ENCODE measurements at places on chromosomes 11 and 22.

GRCh38 chr11:16337421-16338213, 18.7 kb downstream of the SOX6 start:
- no peak for DNase-seq

DNA sequence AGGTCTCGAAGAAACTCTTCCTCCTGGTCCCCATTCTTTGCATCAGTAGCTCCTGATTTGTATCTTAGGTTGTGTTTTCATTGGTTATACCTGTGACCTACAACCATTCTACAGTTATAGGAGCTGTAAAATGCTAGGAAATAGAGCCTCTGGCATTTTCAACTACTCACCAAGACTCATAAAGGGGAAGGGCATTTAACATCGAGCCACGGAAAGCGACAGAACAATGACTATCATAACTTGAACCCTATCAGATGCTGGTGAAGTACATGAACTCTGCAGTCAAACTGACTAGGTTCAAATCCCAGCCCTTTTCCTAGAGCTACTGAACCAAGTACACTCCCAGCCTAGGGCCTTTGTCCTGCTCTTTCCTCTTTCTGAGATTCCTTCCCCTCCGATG, 588.0 kb downstream of the SOX6 start:
- no peak for DNase-seq

DNA sequence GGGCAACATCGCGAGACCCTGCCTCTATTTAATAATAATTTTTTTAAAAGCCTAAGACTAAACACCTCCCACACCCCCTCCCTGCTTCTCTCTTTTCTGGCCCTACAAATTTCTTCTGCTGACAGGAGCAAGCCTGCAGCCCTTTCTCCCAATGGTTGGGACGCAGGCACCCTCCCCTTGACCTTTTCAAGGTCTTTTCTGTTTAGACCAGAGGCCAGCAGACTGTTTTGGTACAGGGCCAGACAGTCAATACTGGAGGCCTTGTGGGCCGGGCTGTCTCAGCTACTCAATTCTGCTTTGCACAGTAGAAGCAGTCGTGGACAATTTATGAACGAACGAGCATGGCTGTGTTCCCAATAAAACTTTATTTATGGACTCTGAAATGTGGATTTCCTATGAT, 92.3 kb downstream of the SCN3B start:
- no peak for DNase-seq

GRCh38 chr11:109511598-109511997, 89.6 kb downstream of the C11orf87 start:
- no peak for DNase-seq

DNA sequence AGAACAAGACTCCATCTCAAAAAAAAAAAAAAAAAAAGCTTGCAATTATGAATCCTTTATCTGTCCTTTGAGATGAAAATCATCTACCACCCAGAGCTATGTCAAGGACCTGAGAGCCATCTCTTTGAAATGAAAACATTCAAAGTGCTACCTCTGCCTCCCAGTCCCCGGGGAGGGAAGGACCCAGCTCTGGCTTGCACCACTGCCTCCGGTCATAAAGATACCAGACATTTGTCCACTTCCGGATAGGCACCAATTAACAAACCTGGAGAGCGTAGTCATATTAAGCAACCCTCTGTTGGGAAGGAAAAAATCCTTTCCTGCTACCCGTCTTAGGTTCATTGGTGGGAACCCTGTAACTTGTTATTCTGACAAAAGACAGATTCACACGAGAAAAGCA, 98.6 kb downstream of the ARHGAP8 start:
- no peak for DNase-seq

GRCh38 chr11:75810637-75811390, 4.2 kb upstream of the UVRAG start:
- DNase-seq: no peak

DNA sequence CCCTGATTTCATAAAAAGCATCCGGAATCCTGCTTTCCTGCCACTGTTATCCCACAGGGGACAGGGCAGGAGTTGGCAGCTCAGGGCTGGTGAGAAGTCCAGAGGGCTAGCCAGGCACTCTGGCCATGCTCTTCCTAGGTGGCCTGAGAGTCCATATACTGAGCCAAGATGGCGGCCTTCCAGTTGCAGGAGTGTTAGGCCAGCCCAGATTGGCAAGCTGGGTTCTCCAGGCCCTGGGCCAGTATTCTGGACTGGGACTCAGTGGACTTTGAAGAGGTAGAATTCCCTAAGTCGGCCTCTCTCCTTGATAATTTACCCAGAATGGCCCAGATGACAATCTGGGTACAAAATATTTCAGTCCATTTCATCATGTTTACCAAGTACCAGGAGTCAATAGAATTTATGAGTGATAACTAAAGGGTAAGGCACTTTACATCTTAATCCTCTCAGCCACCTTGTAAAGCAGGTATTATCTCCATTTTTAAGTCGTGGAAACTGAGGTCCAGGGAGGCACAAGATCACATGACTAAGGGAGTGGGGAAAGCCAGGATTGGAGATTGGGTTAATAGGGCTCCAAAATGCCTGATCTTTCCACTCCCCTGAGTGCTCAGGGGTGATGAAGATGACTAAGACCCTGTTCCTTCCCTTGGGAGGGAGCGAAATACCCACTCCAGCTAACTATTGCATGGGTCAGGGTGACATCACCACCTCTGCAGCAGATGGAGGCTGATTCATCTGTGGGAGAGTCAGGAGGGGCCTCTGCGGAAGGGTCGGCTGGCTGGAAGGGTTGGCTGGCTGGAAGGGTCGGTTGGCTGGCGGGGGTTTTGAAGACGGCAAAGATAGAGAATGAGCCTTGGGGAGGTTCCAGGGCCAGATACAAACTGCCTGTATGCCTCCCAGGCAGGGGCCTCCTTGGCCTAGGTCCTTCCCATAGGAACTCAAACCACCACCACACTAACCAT, 1.2 kb upstream of the MICALL1 start:
- no peak for DNase-seq

DNA sequence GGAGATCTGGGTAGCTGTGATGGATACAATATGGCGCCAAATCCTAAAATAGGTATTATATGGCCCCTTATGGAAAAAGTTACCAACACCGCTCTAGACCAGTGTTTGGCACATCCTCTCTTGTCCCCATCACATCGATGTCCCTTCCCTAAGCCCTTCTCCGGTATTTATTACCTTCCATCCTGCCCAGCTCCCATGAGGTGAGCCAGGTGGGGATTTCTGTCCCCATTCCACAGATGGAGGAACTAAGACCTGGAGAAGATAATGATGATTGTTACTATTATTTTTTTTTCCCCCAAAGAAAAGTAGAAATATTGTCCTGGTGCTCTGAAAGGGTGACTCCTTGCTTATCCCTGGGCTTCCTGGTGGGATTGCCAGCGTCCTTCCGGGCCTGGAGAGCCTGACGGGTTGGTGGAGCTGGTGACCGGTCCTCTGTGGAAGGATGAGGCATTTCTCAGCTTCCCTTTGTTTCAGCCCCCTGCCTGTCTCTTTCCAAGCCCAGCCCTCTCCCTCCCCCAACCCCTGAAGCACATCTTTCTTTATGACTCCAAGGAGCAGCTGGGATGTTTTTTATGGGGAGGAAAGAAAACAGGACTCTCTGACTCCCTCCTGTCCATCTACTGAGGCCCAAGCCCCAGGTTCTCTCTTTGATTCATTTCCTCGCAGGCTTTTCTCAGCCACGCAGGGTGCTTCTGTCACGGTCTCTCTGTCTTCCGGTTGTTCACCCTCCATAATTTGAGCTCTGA, 65.4 kb downstream of the TP53I11 start:
- peak; percentile 39 for DNase-seq

- DNase-seq: peak; percentile 84
Observed at GRCh38 chr11:64675450-64676260, 47.3 kb downstream of the NRXN2 start.

- no peak for DNase-seq
Observed at GRCh38 chr11:122360875-122361274, 244.9 kb upstream of the BLID start.

GRCh38 chr11:35144806-35145205, 5.8 kb downstream of the CD44 start:
- DNase-seq: no peak

DNA sequence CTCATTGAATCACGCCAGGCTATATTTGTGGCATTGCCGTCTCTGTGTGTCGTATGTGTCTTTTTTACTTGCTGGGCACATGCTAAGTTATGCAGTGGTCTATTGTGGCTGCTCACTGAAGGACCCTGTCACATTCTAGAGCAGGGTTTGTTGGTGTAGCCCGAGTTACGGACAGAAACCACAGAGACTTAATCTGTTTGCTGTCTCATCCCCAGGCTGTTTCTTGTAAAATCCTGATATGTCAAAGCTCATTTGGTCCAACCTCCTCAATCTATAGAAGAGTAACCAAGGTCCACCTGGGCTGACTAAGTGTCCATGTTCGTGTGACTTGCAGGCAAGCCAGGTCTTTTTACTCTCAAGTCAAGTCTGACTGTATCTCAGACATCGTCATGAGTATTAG, 5.0 kb downstream of the DPF2 start:
- DNase-seq: no peak

- DNase-seq: no peak
Observed at GRCh38 chr11:1049071-1049405, 12.5 kb upstream of the MUC6 start.

DNA sequence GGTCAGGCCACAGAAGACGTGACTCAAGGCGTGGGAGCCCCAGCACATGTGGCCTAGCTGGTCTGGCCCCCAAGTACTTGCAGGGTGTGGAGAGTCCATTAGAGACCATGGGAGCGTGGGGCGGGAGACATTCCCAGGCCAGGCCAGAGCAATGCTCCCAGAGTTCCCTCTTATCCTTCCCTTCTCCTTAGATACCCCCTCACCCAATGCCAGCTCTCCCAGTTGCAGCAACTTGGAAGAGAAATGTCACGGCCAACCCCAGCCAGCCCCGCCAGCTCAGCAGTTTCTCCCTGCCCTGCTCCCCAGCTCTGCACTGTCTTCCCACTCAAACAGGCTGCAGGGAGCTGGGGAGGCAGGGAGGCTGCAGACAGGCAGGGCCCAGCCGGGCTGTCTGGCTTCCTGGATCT, 65.4 kb upstream of the TSPAN18 start:
- no peak for DNase-seq

GRCh38 chr11:100874203-100874602, 187.1 kb downstream of the ARHGAP42 start:
- no peak for DNase-seq

GRCh38 chr22:36833073-36833472, 16.2 kb upstream of the PVALB start:
- no peak for DNase-seq

DNA sequence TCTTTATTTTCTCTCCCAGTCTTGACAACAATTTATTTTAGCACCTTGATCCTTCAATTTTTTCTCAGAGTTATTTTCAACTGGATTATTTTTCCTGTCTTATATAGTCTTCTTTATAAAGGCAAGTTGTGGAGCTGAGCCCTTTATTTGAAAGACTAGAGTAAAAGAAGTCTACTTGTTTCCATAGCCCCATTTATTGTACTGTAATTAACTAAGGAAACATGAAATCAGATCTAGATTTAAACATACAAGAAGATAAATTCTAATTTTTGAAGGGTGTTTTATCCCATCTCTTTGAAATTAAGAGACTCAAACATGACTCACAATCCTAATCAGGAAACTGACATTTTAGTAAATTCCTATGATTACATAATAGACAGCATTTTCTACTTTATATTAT, 2421.8 kb downstream of the LRRC4C start:
- no peak for DNase-seq

DNA sequence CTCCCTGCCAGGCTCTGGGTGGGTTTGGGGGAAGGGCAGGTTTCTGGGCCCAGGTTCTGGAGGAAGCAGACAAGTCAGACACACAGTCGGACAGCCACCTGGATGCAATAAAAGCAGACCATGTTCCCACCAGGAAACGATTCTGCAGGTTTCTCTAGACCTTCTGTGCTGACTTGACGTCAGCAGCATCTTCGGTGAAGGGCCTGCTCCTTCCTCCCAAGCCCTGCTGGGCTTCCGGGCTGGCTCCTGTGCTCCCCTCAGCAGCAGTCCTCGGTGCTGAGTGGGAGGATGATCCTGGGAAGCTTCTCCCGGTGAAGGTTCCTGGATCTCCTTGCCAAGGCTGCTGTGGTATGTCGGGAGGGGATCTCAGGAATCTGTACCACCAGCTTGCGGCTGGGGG, 240.0 kb downstream of the GRIK4 start:
- peak; percentile 26 for DNase-seq

DNA sequence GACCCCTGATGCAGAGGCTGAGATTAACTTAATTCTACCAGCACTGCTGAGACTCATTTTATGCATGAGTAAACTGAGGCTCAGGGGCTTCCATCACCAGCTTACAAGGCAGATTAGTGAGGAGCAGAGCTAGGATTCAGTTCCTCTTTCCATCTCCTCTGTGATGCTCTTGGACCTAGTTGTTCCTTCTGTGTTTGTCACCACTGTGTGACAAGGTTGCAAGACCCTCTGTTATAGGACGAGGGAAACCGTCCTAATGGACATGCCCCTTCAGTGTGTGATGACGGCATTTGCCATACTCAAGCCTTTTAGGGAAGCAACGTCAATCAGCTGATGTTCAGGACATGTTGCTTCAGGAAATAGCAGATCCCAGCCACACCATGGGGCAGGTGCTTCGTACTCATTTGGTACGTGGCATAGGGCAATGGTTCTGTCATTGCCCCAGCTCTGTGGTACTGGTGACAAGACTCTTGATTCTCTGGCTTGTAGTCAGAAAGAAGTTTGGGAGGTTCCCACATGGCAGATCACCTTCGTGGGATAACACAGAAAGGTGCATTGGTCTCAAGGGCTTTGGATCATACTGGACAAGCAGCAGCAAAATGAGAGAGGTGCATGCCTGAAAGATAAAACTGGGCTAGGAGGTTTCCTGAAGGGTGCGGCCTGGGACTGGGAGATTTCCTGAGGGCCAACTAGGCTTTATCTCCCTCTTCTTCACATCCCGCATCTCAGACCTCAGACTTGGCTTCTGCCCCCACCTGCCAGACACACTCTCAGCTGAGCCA, 23.9 kb upstream of the CD44 start:
- DNase-seq: no peak

- no peak for DNase-seq
Observed at GRCh38 chr11:60165538-60165937, 17.3 kb downstream of the MS4A6A start.

DNA sequence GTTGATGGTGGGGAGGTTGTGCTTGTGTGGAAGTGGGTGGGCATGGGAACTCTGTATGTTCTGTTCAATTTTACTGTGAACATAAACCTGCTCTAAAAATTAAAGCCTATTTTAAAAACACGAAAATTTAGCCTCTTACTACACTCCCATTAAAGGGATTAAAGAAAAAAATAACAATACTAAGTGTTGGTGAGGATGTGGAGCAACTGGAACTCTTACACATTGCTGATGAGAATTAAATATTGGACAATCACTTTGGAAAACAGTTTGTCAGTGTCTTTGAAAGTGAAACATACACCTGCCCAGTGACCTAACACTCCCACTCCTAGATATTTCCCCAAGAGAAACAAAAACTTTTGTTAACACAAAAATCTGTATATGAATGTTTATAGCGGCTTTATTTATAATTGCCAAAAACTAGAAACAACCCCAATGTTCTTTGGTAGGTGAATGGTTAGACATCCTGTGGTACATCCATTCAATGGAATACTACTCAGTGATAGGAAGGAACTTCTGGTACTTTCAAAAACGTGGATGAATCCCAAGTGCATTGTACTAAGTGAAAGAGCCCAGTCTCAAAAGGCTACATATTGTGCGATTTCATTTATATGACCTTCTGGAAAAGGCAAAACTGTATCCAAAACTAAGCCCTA, 23.5 kb downstream of the LRRC32 start:
- no peak for DNase-seq

GRCh38 chr11:35304386-35304775, 115.0 kb downstream of the SLC1A2 start:
- DNase-seq: no peak
